ENCODE measurements at places on chromosomes 1 and 21.
A peak's percentile ranks its signal among the peaks of the same experiment; 100 is the strongest.

- DNase-seq: no peak
Measured at GRCh38 chr1:244339776-244340175, 111.9 kb downstream of the ADSS2 start.

DNA sequence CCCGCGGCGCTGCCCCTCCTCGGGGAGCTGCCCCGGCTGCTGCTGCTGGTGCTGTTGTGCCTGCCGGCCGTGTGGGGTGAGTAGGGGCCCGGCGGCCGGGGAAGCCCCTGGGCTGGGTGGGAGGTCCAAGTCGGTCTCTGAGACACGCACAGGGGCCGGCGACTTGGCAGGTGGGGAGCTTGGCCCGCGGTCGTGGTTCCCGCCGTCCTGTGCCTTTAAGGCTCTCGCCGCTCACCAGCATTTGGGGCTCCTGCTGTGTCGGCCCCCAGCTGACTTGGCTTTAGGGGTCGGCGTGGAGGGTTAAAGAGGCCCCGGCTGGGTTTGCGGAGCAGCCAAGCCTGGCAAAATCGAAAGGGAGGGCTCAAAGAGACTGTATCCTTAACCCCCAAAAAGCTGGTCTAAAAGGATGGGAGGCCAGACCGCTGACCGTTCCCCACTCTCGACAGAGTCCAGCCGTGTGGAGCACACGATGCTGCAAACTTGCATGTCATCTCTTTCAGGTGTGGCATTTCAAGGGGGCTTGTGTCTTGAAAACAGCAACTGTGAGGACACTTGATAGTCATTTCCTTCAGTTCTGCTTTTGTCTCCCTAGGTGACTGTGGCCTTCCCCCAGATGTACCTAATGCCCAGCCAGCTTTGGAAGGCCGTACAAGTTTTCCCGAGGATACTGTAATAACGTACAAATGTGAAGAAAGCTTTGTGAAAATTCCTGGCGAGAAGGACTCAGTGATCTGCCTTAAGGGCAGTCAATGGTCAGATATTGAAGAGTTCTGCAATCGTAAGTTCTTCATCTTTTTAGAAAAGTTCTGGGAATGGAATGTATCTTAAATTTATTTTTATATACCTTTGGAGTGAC is 540 bp downstream of the CD55 start:
- no peak for DNase-seq

DNA sequence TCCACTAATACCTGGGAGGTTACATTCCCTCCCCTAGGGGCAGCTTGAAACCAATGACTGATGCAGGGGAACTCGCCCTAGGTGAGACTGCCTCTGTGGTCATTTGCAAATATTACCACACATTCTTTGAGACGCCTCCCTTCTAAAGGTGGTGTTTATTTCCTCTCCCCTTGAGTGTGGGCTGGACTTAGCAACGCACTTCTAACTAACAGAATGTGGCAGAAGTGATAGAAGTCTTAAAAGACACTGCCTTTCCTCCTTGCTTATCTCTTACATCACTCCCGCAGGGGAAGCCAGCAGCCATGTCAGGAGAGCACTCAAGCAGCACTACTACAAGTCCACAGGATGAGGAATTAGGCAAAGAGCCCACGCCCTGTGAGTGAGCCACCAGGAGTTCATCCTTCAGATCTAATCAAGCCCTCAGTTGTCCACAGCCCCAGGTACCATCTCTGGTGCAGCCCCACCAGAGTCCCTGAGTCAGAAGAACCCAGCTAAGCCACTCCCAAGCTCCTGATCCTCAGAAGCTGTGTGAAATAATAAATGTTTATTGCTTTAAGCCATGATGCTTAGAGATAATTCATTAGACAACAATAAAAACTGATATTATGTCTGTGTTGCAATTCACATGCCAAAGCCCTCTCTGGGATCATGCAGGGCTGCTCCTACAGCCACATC is 14.8 kb upstream of the MATN1 start:
- DNase-seq: no peak

DNA sequence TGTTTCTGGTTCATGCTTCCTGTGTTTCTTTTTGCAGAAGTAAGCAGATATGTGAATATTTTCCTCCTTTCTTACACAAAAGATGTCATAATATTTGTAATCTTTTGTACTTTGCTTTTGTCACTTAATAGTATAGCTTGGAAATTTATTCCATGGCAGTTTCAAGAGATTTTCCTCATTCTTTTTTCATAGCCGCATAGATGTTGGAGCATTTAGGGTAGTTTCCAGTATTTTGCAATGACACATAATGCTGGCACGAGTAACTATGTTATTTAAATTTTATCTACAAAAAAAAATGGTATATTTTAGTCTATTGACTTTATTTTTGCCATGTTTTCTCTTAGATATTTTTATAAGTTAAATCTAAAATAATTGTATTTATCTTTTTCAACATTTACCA is 40.7 kb downstream of the AGO3 start:
- DNase-seq: no peak

DNA sequence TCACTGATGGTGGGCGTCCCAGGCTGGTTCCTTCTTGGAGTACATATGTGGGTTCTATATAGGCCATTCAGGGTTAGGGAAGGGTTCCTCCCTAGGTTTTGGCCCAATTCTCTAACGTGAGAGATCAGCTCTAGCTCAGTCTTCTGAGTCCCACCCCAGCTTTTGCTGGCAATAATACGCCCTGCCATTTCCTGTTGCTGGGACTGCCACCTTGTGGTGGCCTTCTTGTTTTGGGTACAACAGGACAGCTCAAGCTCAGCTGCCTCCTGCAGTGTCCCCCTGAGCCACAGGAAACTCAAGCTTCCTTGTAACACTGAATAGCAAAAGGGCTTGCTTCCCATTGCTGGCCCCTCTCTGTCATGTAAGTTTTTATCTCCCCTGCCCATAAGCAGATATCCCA is 77.8 kb downstream of the BACH1 start:
- DNase-seq: peak; percentile 44

Measured in stimulated activated CD4-positive, alpha-beta T cell treated with anti-CD3 and anti-CD28 coated beads, Interleukin-4, amount 100 ng/mL, for 4 hours (primary cell).